Myocyte (in vitro differentiated cells): ENCODE measurements at places on chromosomes 13 and 19. TPM values are rescaled to one million over a fixed set of nuclear protein-coding genes. Genes with fewer than 3 reads are reported as not detected.

ZNF98 gene
- total RNA-seq: not detected in 2 replicates

GRCh38 chr19:45814851-45815480, at the start of gene RSPH6A:
RSPH6A (minus strand) TSS chr19:45815308; CDS start chr19:45815176, 132 bp downstream.
- no peak for DNase-seq

NFIX gene
- 17.7 and 23.3 TPM in 2 replicates for total RNA-seq

MYPOP gene
- 5.1 and 5.8 TPM in 2 replicates for total RNA-seq

GRCh38 chr19:1171755-1172352, 2.2 kb downstream of the SBNO2 start:
- no peak for DNase-seq

DNA sequence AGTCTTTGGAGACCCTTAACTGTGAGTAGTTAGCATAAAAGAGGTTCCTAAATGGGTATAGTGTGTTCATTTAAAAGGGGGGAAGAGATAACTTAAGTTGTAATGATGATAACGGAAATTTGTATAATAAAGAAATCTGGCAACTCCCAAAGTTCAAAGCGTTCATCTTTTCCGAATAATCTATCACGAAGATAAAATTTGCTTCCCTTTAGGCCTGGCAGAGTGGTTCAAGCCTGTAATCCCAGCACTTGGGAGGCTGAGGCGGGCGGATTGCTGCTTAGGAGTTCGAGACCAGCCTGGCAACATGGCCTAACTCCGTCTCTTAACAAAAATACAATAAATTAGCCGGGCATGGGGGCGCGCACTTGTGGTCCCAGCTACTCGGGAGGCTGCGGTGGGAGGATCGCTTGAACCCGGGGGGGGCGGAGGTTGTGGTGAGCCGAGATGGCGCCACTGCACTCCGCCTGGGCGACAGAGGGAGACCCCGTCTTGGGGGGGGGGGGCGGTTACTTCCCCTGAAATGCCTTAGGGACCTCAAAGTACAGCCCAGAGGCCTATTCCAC, 934 bp downstream of the N4BP2L2 start:
- no peak for DNase-seq
